ENCODE measurements at places on chromosomes 3 and 15. TPM values are rescaled to one million over a fixed set of nuclear protein-coding genes. Genes with fewer than 3 reads are reported as not detected.
A peak's percentile ranks its signal among the peaks of the same experiment; 100 is the strongest.

GOLGA6L4 gene
- 4.4 TPM for total RNA-seq

DNA sequence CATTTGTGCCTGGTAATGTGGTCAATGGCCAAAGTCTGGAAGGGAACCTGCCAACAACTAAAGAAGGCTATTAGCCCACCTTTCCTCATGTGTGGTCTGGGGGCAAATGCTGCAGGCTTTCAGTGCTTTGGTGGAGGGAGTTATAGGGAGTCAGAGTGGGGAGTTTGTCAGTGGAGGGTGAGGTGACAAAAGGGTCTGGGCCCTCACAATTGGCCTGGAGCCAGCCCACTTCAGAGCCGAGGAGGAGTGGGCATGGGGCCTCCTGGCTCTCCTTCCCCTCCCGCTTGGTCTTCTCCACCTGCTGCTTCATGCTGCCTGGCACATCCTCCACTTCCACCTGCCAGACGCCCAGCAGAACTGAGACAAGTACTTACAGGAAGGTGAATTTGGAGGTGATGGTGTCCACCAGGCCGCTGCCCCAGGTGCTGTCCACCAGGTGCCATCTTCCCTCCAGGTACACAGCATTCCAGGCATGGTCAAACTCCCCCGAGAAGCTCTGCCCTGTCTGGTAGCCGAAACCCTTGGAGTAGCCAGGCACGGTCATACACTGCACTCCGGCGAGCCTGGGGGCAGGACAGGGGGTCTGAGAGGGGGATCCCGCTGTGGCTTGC, 40.9 kb downstream of the KY start:
- no peak for DNase-seq

IQCF5 gene
- not detected for total RNA-seq

DNA sequence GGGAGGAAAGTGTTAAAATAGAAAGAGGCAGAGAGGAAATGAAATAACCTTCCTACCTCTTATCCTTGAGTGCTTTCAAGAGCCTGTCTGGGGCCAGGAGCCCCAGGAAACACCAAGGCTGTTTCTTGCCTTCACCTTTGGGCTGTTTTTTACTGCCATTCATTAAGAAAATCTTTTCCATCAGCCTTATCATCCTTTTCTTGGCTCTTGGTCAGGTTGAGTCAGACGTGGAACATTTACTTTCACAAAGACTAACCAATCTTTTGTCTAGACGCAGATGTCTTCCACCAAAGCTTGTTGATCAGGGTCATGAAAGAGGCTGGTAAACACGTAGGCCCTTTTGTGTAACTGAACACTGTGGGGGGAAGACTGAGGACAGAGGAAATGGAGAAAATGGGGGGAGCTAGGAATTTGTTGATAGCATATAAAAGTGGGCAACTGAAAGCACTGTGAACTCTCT, 151.0 kb upstream of the THBS1 start:
- DNase-seq: no peak

DNA sequence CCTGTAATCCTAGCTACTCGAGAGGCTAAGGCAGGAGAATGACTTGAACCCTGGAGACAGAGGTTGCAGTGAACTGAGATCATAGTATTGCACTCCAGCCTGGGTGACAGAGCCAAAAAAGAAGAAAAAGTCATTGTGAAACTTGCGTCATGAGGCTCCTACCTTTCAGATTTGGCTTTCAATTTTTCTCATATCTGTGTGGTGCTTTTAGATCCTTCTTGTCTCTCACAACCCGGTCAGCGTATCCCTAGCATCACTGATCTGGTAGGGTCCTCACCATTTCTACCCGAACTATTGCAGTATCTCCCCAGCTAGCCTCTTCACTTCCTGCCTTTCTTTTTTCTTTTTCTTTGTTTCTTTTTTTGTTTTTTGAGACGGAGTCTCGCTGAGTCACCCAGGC, 21.6 kb upstream of the GCNT3 start:
- DNase-seq: no peak

DNA sequence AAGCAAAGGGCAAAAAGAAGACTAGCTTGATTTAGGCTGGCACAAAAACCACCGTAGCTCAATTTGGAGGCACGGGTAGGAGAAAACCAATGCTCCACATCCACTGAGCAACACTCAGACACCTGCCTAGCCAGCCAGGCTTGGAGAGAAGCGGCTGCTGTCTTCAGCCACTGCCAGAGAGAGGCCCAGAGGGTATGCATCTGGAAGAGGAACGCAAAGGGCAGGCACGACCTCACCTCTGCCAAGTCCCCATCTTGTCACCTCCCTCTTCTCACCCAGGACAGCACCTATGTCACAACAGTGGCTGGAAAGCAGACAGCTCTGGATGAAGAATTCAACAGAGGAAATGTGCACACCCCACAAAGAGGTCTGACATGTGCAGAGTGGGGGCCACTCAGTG, 93.5 kb downstream of the ADAMTS17 start:
- DNase-seq: peak; percentile 69

GRCh38 chr3:123348471-123349200, 100.3 kb downstream of the ADCY5 start:
- DNase-seq: no peak

DNA sequence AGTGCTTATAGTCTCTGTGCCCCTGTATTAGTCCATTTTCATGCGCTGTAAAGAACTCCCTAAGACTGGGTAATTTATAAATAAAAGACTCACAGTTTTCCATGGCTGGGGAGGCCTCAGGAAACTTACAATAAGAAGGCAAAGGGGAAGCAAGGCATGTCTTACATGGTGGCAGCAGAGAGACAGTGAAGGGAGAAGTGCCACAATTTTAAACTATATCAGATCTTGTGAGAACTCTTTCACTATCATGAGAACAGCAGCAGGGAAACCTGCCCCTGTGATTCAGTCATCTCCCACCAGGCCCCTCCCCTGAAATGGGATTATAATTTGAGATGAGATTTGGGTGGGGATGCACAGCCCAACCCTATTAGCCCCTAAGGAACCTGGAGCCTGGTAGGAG, 243.2 kb downstream of the EDEM1 start:
- no peak for DNase-seq

DNA sequence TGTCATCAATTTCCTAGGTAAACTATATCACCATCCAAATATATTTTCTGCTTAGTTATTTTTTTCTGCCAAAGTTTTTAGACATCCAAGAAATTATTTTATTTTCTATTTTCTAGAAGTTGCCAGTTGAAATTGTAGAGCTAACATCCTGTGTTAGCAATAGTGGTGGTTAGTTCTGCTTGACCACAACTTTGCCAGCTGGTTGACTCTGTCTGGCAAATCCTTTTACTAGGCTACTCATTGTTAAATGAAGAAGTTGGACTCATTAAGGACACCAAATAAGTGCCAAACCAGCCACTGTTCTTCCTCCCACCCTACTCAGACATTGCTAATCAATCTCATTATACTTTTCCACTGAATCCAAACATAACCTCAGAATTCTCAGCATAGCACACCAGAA, 15.4 kb upstream of the CRBN start:
- DNase-seq: no peak

DNA sequence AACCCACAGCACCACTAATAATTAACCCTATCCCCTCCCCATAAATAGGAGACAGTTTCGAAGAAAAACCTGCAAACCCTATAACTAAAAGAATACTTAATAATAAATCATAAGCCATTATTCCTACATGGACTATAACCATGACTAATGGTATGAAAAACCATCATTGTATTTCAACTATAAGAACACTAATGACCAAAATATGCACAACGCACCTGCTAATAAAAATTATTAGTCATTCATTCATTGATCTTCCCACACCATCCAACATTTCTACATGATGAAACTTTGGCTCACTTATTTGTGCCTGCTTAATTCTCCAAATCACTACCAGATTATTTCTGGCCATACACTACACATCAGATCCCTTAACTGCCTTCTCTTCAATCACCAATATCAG, 16.6 kb downstream of the AQP9 start:
- DNase-seq: no peak

GRCh38 chr15:63288778-63289378, 11.5 kb downstream of the APH1B start:
- DNase-seq: no peak

- DNase-seq: no peak
These were observed 84.4 kb upstream of the MEX3B start for GRCh38 chr15:82130248-82130647.

SLC12A8 gene
- total RNA-seq: 2.3 TPM

DNA sequence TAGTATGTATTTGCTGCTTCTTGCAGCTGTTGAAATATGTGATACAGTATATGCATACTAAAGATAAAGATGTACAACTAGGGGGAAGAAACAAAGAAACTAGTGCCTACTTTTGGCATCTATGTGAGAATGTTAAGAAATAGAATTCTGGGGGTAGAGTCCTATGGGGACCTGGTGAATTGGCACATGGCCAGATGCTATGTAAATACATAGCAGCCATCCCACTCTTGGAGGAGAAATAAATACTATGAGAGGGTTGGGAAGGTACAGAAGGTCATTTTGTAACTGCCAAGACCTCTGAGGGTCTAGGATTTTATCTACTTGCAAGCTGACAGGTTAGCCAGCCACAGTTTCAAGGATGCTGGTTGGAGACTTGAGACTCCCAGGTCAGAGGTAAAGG, 298.3 kb upstream of the TBL1XR1 start:
- no peak for DNase-seq

DNA sequence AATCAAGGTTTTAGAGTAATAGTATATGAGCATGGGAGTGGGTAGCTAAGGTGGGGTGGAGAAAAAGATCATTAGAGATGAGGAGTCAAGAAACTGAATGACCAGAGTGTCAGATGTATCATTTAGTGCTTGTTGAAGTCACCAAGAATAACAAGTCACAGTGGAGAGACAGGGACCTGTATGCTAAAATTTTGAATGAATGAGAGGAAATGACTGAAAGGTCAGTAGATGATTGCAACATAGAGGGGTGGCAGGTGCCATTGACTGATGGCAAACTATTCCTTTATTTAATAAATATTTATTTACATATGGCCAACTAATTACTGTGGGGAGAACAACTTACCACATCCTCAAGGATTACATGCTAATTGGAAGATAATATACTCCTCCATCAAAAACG, 75.0 kb upstream of the ANKRD28 start:
- DNase-seq: no peak

- no peak for DNase-seq
These were observed 44.6 kb upstream of the ARPP21 start for GRCh38 chr3:35594739-35595138.

GRCh38 chr3:107441617-107442016, 64.4 kb downstream of the CCDC54 start:
- DNase-seq: no peak

DNA sequence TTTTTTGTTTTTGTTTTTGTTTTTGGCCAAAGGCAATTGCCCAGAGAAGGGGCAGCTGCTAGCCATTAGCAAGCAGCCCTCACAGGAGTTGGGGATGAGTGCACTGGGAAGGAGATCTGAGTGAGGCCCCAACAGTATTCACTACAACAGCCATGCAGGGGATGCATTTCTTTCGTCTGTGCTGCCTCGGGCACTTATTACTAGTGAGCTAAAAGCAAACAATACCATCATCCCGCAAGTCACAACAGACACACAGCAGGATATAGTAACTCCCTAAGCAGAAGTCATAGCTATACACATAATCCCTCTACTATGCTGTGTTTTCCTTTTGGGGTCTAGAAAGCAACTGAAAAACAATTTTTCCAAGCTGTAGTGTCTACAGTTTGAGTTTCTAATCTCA, 27.2 kb downstream of the CRTAP start:
- no peak for DNase-seq

GRCh38 chr3:63624941-63625560, 27.4 kb upstream of the SNTN start:
- DNase-seq: no peak

TTLL13 gene
- not detected for total RNA-seq

- DNase-seq: no peak
These were observed 277.0 kb upstream of the PLSCR5 start for GRCh38 chr3:146881966-146882760.

- no peak for DNase-seq
These were observed 49.8 kb upstream of the TEX264 start for GRCh38 chr3:51621091-51621892.

DNA sequence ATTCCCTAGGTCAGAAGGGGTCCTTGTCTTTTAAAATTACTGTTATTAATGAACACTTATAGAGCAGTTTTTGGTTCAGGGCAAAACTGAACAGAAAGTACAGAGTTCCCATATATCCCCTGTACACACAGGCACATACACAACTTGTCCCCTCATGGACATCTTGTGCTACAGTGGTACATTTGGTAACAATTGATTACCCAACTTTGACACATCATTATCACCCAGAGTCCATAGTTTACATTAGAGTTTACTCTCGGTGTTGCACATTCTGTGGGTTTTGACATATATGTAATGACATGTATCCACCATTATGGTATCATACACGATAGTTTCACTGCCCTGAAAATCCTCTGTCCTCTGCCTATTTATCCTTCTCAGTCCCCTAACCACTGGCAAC, 984 bp upstream of the EDC3 start:
- DNase-seq: no peak

DNA sequence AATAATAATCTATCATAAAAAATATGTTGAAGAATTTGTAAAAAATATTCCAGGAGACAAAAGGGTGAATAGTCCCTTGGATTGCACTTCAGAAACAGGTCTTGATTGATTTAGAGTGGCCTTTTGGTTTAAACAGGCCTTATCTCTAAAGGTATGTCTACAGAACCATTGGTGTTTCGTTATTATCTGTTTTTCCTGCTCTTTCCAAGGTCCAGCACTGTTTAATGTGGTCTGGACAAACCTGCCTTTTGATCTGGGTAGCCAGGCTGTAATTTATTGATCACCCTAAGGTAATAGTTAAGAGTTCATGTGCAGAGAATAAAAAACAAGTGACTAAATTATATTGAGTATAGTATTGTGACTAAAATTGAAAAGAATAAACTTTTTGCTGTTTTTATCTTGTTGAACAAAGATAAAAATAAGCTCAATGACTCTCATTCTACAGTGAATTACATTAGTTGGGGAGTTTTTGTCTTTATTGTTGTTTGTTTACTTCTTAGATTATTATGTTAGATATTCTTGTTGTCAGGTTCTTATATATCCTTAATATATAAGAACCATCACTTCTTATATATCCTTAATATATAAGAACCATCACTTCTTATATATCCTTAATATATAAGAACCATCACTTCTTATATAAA, 25.1 kb downstream of the SLC2A2 start:
- DNase-seq: no peak

GRCh38 chr15:20341901-20342600, 199.5 kb downstream of the GOLGA6L6 start:
- DNase-seq: peak; percentile 100

GRCh38 chr3:187314176-187314575, 22.6 kb upstream of the MASP1 start:
- no peak for DNase-seq

TF gene
- total RNA-seq: 9.4 TPM
